NCI-H1105 (cell line): ENCODE measurements at places on chromosomes 1 and 21.

GRCh38 chr1:185069202-185069772 lies 23.9 kb downstream of the RNF2 start:
- no peak for DNase-seq

DNA sequence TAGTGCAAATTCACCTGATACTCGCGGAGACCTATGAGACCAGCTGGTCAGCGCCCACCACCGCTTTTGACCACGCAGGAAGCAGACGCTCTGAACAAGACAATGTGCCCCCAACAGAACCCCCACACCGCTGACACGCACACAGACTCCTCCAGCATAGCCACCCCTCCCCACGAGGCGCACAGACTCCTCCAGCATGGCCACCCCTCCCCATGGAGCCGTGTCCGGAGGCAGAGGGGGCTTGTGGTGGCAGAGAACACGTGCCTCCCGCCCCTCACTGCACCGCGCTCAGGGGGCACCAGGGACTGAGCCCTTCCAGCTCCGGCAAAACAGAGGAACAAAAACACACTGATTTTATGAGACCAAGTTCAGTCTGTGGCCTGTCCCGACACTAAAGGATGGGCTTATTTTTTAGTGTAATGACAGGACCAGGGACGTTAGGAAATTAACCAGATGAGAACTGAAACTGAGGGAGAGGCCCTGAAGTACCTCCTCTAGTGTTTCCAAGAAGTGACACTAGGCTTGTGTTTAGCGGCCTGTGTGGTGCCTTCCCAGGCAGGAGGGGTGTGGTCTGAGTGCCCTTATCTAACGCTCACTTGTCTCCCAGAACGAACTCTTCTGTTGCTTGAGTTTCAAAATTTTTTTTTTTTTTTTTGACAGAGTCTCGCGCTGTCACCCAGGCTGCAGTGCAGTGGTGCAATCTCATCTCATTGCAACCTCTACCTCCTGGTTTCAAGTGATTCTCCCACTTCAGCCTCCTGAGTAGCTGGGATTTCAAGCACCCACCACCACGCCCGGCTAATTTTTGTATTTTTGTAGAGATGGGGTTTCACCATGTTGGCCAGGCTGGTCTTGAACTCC lies 10.0 kb upstream of the AGPAT3 start:
- DNase-seq: no peak

DNA sequence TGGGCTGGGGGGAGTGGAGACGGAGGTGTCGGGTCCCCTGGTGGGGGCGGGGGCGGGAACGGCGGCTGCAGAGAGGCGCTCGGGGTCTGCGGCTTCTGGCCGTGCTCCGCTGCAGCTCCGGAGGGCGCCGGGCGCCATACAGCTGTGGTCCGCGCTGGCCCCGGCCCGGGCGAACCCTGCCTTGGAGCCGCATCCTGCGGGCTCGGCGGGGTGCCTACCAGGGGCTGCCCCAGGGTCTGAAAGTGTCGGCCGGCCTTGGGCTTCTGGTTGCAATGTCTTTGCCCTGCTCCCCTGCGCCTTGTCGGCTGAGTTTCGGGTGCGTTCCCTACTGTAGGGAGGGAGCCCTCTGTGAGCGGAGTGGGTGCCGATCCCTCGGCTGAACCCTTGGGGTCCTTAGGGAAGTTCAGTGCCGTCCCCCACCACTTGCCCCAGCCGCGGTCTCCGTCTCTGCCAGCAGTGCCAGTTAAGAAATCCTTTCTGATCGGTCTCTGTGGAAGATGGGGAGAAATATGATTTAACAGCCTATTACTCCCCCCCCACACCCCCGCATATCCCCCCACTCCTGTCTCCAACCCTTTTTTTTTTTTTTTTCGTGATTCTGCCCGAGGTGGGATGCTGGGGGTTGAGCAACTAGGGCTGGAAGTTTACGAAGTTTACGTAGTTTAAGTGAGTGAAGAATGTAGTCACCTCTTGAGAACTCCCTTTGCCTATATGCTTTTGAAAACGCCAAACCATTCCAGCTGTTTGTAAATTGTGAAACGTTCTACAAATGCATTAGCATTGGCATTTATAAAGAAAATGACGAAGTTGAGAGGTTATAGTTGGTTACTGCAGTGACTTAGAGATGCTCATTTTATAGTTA lies 588 bp downstream of the NEXN start:
- DNase-seq: peak; percentile 38

DNA sequence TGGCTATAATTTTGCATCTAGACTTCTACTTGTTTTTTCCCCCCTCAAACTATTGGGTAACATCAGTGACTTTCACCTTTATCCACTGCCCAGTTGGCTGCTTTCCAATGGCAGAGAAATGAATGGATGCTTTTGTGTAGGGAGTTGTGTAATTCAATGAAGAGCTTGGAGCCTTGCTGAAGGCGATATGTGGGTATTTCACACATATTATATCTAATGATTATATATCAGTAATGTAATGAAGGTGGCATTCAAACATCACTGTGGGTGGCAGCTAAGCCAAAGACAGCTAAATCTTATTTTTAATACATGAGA lies 81.2 kb downstream of the TGFB2 start:
- DNase-seq: no peak

- no peak for DNase-seq
These were observed 548 bp upstream of the CDC20 start for GRCh38 chr1:43358121-43358745.

DNA sequence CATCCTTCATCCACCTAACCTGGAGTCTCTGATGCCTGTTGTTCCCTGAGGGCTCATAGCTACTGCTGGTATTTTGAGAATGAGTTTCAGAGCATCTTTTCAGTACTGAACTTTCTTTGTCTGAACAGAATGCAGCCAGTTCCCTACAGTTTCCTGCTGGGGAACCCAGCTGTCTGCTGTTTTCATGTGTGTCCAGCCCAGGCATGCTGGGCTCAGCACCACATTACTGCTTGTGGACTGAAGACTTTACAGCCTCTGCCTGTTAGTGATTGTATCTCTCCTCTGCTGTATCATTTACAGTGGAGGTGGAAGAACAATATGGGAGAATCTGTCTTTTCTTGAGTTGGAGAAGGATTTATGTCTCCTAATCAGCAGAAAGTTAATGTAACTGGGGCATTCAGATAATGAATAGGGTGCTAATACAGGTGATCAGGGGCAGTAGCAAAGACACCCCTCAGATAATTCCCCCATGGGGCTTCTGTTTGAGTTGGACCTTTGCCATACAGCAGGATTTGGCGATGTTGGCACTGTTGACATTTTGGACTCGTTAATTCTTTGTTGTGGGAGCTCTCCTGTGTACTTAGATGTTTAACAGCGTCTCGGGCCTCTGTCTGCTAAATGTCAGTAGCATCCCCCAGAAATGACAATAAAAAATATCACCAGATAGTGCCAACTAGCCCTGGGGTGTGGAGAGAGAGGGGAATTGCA lies 207.7 kb downstream of the HHAT start:
- peak; percentile 60 for DNase-seq

DNA sequence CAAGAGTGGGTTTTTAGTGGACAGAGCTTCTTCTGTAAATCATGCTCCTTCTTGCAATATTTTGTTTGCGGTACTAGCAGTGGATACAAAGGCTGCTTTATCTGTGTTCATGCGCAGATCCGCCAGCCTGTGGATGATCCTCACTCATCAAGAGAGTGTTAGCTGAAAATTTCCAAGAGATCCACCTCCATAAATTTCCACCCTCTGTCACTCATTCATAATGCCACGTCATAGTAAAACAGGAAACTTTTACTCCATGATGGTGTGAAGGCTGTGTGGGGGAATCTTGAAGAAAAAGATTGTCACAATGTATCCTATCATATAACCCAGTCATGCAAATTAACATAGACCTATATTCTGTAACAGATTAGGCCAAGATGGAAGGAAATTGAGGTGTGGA lies 4.4 kb upstream of the MAPKAPK2 start:
- no peak for DNase-seq

GRCh38 chr1:111474106-111474505 lies 322 bp downstream of the C1orf162 start:
- DNase-seq: no peak

GRCh38 chr1:201015551-201016091 lies 7.9 kb downstream of the KIF21B start:
- no peak for DNase-seq

GRCh38 chr21:25506261-25506660 lies 101.0 kb downstream of the MRPL39 start:
- no peak for DNase-seq

GRCh38 chr1:151984313-151984956 lies 9.2 kb downstream of the S100A10 start:
- no peak for DNase-seq

GRCh38 chr1:23521588-23521987 lies 9.4 kb downstream of the E2F2 start:
- DNase-seq: no peak

DNA sequence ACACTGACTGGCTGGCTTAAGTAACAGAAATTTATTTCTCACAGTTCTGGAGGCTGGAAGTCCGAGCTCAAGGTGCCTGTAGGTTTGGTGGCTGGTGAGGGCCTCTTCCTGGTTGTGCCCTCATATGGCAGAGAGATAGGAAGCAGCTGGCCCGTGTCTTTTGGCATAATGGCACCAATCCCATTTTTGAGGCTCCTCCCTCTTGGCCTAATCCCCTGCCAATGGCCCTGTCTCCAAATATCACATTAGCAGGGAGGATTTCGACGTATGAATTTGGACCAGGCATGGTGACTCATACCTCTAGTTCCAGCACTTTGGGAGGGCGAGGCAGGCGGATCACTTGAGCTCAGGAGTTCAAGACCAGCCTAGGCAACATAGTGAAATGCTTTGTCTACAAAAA lies 37.4 kb downstream of the AGPAT3 start:
- DNase-seq: no peak

GRCh38 chr1:42851420-42851819 lies 5.0 kb downstream of the ZNF691 start:
- no peak for DNase-seq

GRCh38 chr1:193019442-193020026 lies 39.6 kb downstream of the UCHL5 start:
- DNase-seq: peak; percentile 35

DNA sequence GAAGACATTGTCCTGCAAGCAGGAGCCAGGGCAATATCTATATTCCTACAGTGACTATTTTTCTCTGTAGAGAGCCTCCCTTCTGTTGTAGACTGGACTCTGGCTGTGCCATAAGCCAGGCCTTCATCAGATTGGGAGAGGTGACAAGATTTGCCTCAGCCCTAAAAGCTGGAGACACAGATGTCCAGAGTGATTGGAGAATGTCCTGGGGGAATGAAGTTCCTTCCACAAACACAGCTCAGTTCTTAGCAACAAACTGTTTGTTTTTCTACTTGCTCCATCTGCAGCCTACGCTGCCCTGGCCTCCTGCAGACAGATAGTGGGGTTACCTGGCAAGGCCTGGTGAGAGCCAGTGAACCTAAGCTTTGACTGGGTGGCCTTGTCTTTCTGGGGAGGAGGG lies 29.9 kb upstream of the SNX27 start:
- no peak for DNase-seq

- DNase-seq: no peak
These were observed 1.9 kb downstream of the BTF3L4 start for GRCh38 chr1:52057876-52058415.

DNA sequence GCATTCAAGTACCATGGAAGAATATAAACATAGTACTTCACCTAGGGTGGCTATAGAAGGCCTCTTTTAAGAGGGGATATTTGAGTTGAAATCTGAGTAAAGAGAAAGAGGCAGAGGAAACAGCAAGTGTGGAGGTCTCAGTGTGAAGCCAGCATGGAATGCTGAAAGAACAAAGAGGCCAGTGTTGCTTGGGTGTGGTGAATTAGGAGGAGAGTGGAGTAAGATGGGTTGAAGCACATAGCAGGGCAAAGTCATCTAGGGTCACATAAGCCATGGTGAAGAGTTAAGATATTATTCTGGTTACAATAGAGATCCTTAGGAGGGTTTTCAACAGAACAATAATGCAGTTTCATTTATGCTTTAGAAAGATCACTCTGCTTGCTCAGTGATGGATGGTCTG lies 37.5 kb downstream of the C1orf141 start:
- no peak for DNase-seq

- no peak for DNase-seq
These were observed 4.8 kb upstream of the MYSM1 start for GRCh38 chr1:58704616-58705021.
